T-helper 2 cell (primary cell): ENCODE measurements at places on chromosomes 6 and 20.

DNA sequence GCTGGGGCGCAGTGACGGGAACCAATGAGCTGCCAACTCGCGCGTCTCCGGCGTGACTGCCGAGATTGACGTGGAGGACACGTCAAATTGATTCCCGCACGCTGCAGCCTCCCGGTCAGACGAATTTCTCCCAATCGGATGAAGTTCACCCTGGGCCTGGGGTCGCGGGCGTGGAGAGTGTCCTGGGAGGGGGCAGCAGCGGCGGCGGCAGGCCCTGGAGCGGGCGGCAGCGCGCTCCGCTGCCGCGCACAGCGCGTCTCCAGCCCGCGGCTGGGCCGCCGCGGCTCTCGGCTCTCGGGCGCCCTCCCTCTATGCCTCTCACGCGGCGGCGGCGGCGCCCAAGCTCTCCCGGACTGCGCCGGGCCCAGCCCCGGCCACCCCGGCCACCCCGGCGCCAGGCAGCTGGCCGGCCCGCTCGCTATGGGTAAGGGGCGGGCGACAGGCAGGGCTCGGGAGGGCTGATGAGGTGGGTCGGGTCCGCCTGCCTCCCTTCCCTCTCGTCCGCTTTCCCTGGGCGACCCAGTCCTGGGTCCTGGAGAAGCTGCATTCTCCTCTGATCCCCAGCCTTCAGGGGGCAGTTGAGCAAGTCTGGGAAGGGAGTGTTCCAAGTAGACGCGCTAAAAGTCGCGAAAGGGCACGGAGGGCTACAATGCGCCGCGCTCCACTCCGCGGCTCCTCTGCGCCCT is at the start of gene PAX1:
Gene PAX1, plus strand, starts transcription at position 90 of the 686 bp plus-strand sequence. Its CDS starts 49 bp downstream, at position 139.
- no peak for DNase-seq

GRCh38 chr6:152329638-152330448 is 307.3 kb downstream of the SYNE1 start:
- DNase-seq: no peak

GRCh38 chr6:137808191-137808590 is 58.9 kb upstream of the TNFAIP3 start:
- DNase-seq: no peak

GRCh38 chr6:31478186-31478950 is 19.6 kb upstream of the MICB start:
- DNase-seq: no peak

GRCh38 chr6:131838051-131838450 is 30.2 kb downstream of the ENPP1 start:
- no peak for DNase-seq

DNA sequence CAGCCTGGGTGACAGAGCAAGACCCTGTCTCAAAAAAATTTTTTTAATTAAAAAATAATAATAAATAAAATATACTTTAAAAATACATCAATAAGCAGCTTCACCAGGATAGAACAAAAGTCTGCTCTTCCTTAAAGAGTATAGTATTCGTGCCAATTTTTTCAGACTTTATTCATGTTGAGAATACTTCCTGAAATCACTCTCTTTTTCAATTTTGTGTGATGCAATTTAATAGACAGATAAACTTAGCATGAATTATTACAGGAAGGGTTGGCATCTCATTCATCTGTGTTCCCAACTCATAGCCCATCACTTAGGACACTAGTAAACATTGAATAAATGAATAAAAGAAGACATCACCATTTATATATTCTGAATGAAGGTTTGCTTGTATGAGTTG is 52.4 kb downstream of the IPCEF1 start:
- no peak for DNase-seq

DNA sequence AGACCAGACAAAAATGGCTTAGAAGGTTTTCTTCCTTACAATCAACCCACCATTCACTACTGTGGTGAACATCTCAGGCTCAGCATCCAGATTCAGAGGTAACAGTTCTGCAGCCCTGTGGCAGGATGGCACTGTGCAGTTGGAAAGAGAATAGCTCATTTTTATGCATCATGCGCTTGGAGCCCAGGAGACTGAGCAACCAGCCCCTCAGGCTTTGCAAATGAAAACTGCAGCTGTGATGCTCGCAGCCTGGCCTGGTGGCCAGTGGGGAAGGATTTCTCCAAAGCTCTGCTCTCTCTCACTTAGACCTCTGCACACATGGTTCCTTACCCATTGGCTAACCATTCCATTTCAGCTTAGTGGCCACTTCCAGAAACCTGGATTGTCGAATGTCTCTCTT is 45.8 kb downstream of the GABRR2 start:
- DNase-seq: no peak

DNA sequence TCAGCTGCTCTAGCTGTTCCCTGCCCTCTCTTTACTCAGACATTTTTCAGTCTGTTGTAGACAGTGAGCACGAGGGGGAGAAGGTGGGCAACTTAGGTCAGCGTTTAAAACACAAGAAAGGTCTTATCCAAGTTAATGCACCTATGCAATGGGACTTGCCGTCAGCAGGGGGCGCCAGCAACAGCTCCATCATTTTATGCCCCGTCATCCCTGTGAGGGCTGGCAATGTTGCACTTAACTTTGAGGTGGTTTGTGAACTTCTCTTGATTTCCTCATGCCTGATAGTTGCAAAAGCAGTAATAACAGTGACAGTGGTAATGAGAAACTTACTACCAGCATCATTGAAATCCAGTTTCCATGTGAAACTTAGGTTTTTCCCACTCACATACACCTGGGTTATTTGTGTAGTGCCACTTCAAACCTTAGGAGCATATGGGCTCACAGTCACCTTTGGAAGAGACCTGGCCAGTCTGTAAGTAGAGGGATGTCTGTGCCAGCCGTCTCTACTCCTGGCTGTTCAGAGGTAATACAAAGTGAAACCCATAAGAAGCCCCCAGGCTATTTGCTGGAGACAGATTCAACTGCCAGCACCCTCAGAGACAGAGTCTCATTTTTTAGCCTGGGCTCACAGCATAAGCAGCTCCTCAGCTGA is 44.9 kb upstream of the ID1 start:
- DNase-seq: peak; percentile 66
